ENCODE measurements at places on chromosomes 12 and 14.

DNA sequence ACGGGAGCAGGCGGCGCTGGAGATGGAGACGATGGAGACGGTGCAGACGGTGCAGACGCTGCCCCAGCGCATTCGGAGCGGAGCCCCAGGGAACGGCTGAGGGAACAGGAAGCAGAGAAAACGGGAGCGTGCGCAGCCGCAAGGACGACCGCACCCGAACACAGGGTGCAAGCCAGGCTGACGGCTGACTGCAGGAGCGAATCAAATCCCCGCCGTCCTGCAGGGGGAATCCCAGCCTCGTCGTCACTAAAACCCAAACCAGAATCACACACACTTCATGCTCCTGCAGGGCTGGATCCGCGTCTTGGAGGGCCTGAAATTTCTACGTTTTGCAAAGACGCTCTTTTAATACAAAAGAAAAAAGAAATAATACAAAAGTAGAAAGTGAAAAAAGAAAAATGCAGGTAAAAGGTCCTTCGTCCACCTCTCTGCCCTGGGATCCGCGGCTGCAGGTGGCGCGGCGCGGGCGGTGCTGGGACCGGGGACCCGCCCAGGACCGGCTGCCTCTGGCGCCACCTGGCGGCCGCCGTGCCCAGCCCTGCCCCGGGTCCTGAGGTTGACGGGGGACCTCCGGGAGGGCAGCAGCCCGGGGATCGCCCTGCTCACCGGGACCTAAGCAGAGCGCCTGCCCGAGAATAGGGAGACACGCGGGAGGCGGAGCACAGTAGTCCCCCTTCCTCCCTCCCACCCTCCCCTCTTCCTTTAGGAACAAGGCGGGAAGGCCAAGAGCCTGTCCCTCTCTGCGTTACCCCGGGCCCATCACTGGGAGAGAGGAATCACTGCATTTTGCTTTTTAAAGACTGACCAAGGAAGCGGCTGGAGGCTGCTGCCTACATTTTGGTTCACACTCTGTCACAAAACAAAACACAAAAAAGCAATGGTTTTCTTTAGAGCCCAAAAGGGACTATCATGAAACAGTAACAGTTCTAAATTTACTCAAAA is 20.1 kb downstream of the STX2 start:
- peak; percentile 37 for DNase-seq

DNA sequence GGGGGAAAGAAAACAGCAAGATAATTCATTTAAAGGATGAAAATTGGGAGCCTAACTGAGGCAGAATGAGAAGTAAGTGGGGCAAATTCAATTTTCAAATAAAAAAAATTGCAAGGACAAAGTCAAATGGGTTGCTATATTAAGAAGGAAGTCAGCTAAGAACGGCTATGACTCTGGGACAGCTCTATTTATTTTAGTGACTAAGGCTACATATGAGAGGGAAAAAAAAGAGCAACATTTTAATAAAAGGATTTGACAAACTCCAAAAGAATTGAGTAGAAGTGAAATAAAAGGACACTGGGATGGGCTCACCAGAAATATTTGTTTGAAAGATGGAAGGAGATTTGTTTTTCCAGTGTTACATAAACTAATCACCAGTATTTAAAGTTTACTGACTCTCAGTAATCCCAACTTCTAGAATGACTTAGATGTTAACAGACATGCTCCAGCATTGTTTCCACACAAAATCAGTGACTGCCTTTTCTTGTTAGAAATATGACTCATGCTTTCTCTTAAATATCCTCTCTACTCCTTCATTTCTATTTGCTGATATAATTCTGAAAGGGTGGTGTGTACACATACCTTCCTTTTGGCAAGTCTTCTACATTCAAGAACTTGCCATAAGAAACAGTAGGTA is 198.5 kb downstream of the SLC25A21 start:
- no peak for DNase-seq

DNA sequence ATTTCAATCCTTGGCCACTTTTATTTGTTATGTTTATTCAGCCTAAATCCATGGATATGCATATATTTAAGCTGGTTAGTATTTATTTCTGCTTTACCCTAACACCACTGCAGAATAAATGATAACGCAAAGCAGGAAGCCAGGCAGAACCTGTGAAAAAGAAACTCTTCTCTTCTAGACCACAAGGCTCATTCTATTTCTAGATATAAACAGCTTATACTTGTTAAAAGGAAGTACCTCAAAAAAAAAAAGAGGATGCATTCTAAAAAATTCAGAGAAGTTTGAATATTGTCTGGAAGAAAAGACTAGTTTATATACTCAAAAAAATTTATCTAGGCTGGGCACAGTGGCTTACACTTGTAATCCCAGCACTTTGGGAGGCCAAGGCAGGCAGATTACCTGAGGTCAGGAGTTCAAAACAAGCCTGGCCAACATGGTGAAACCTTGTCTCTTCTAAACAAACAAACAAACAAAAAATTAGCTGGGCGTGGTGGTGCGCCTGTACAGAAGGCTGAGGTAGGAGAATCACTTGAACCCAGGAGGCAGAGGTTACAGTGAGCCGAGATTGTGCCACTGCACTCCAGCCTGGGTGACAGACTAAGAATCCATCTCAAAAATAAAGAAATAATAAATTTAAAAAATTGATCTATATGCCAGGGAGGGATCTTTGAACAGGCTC is 55.8 kb downstream of the GALNT4 start:
- DNase-seq, result no peak

- no peak for DNase-seq
Observed at GRCh38 chr12:130954544-130954831, 781 bp downstream of the ADGRD1 start.

DNA sequence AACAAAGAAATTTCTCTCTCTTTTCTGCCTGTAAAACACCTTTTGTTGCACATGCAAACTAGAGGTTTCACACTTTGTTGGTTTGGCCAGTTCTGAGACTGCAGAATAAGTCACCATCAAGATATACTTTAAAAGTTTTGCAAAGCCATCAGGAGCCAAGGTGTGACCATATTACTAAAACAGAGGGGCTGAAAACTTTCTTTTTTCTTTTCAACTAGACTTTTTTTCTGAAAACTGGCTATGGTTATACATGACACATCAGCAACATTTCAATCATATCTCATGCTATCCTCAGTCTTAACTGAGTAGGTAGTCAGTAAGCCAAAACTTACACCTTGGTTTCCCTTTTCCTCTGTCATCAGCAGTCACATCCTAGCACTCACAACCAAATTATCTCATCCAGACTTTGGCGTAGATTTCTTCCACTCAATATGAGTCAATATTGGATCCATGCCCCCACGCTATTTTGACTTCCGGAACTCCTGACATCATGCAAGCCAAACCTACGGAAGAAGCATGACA is 4.1 kb upstream of the IFNG start:
- no peak for DNase-seq

GRCh38 chr14:21098076-21098891 is at the start of gene ZNF219:
Gene ZNF219 (minus strand): TSS chr14:21098655. CDS start chr14:21093591, 5,064 bp downstream.
- DNase-seq, result no peak

GRCh38 chr12:132238884-132239283 is 90.5 kb downstream of the GALNT9 start:
- DNase-seq, result no peak

DNA sequence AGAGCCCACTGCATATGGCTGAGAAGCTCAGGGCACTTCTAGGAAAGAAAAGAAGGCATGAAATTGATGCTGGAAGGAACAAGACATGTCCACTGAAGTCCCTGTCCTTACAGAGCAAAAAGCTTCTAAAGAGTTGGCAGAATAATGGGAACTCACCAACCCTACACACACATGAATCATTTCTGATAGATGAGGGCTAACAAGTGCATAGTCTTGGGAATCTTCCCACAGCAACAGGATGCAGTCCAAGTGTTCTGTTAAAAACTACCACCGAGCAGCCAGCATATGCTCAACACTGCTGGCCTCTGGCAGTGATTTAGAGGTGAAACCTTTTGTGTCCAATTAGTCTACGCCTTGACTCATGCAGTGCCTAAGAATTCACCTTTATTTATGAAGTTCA is 44.8 kb downstream of the RHOJ start:
- DNase-seq, result no peak

DNA sequence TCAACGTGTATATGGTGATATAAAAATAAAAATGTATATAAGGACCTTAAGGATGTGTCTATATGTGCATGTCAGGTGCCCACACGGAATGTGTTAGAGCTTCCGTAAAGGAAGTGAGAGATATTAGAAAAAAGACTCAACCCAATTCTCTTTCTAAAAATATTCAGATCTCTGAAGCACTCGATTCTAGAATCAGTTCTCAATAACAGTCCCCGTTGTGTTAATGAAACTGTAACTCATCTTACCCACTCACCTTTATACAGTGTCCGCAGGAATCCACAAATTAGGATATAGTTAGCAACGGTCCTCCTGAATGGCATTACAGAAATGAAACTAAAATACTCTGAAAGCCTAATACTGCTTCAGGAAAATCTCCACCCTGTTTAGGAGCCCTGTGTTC is 29.3 kb downstream of the GRIN2B start:
- DNase-seq, result no peak

GRCh38 chr12:70520847-70521246 is 116.4 kb downstream of the PTPRB start:
- no peak for DNase-seq

- no peak for DNase-seq
Observed at GRCh38 chr14:21467616-21468015, 9.1 kb downstream of the RAB2B start.

GRCh38 chr12:59517522-59517921 is 78.3 kb upstream of the SLC16A7 start:
- peak; percentile 60 for DNase-seq

GRCh38 chr12:2668816-2669215 is 126.0 kb upstream of the FKBP4 start:
- no peak for DNase-seq

DNA sequence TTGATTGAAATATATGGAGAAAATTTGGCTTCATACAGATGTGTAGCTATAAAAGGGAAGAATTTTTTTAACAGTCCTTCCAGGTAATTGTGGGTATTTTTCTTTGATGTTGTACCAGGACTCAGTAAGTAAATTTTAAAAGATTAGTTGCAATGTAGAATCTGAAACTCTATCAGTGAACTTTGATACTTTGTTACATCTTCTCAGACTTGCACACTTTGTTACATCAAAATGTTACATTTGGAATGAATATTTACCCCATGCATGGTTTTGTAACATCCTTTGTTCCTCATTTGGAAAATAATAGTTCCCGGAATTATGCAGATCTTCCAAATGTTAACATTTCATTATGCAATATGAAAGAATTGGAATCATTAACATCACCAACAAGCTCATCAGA is 13.8 kb downstream of the MTHFD1 start:
- DNase-seq, result no peak

DNA sequence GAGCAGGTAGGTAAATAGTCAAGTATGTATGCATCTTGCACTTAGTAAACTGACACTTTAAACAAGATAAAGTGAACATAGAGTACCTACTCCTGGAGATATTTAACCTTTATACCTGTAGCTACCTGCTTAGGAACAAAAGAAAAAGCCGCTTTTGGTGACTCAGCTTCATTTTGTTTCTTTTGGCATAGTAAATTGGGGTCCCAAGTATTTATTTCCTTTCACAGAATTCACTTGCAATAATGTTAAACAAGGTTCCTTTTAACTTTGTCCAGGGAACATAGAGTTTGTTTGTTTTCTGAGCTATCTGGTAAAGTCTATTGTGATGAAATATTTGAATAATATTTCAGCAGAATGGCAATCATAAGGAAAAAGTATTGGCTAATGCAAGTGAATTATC is 20.0 kb downstream of the SLCO1B3 start:
- no peak for DNase-seq

DNA sequence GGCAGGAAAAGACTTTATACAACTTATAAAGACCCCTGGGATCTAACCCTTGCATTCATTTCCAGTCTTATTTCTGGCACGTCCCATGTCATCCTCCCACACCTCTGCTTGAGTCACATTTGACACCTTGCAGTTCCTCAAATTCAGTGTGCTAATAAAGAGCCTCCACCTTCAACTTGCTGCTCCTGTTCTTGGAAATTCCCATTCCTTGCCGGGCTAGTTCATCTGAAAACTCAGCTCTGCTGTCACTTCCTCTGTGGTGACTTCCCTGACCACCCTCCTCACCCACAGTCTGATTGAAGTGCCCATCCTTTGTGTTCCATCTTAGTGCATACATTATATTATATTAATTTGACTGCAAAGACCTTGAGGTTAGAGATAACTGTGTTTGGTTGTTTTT is 37.4 kb upstream of the PSMA6 start:
- DNase-seq, result no peak

GRCh38 chr12:2919249-2919648 is 28.6 kb downstream of the TULP3 start:
- DNase-seq, result no peak

- DNase-seq, result no peak
Observed at GRCh38 chr12:90515199-90516175, 439.5 kb downstream of the CCER1 start.

- DNase-seq, result no peak
Observed at GRCh38 chr12:24015833-24016160, 66.3 kb upstream of the SOX5 start.

GRCh38 chr14:66000766-66001165 is 485.4 kb upstream of the CCDC196 start:
- DNase-seq, result no peak

GRCh38 chr12:131273291-131273845 is 319.7 kb downstream of the ADGRD1 start:
- DNase-seq, result no peak

- no peak for DNase-seq
Observed at GRCh38 chr14:92555465-92556111, 42.0 kb downstream of the RIN3 start.

- no peak for DNase-seq
Observed at GRCh38 chr12:114404083-114404925, 1.6 kb downstream of the TBX5 start.

DNA sequence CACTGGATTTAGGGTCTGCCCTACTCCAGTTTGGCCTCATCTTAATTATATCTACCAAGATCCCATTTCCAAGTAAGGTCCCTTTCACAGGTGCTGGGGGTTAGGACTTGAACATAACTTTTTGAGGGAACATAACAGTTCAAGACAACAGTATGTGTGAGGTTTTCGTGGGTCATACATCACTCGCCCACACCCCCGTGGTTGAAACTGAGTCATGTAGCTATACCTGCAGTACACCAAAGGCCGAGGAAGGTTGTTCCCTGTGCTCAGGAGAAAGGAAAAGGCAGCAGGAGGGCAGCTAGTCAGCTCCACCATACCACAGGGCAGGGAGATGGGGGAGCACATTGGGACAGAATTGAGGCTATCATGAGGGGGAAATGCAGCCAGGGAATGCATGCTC is 167.0 kb downstream of the PPM1H start:
- DNase-seq, result no peak

Data from NCI-H2081 (cell line).